GM12878 (cell line): ENCODE measurements at places on chromosomes 6 and 20.

GRCh38 chr20:62445553-62446340 lies 18.4 kb upstream of the RBBP8NL start:
- DNase-seq, result no peak

GRCh38 chr20:51703400-51704287 lies 64.5 kb downstream of the ATP9A start:
- no peak for DNase-seq

DNA sequence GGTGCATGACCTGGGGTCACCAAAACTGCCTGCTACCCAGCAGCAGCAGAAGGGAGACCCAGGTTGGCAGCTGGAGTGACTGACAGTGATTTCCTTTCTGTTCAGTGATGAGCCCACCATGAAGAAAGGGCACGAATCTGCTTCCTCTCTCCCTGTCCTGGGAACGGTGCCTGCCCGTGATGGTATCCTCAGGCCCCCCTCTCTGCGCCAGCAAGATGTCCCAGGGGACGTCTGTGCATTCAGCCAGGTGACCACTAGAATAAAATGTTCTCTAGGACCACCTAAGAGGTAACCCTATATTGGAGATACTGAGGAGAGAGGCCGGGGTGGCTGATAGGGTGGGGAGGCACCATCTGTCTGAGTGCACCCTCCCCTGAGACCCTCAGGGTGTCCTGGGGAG lies 294.7 kb downstream of the QKI start:
- no peak for DNase-seq

DNA sequence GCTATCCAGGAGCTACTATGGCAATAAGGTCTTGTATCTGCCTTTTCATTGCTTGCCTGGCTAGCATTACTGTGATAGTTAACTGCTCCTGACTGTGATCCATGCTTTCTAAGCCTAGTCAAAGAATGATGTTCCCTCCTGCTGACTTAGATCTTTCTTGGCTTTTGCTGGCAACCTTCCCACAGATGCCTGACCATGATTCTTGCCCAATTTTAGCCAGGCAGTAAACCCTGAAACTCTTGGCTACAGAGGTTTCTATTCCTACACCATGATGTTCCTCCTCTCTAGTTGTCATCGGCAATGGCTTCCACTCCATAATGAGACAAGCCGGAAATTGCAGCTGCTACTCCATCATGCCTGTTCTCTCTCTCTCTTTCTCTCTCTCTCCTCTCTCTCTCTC lies 238.1 kb downstream of the HAO1 start:
- no peak for DNase-seq

GRCh38 chr6:5143634-5144311 lies 58.6 kb downstream of the PPP1R3G start:
- DNase-seq, result peak; percentile 27

GRCh38 chr6:35195120-35195780 lies 18.5 kb upstream of the SCUBE3 start:
- no peak for DNase-seq

- DNase-seq, result no peak
Observed at GRCh38 chr6:65505736-65506135, 201.3 kb downstream of the EYS start.

DNA sequence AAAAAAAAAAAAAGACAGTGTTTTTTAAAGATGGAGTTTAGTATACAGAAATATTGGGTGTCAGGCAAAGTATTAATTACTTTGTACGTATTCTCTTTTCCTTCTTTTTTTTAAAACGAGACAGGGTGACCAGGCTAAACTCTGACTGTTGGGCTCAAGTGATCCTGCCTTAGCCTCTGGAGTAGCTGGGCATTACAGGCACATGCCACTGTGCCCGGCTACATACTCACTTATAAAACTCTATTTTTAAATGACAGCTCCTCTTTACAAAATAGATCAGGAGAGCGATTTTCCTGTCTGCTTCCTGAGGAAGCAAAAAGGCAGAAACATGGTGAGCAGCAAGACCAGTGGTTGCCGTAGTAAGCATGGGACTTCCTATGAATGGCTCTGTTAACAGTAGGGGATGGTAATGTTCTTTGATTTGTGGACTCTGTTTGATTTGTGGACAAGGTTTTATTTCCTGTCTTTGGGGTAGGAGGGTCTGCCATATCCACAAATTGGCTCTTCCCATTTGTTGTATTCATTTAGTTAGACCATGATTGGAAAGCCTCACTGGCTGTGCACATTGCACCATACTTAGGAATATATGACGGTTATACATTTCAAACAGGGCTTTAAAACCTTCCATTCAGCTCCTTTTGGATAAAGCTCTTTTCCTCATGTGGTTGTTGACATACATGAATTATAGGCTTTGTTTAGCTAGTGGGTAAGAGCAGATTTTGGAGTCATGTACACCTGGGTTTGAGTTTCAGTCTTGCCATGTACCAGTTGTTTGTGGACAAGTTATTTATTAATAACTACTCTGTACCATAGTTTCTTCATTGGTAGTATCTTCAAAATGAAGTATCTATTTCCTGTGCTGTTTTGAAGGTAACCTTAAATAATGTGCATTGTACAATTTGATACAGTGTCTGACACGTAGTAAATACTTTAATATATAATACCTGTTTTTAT lies 45.1 kb downstream of the PTPRA start:
- DNase-seq, result no peak

- DNase-seq, result no peak
Observed at GRCh38 chr6:36386495-36387439, 702 bp downstream of the ETV7 start.

DNA sequence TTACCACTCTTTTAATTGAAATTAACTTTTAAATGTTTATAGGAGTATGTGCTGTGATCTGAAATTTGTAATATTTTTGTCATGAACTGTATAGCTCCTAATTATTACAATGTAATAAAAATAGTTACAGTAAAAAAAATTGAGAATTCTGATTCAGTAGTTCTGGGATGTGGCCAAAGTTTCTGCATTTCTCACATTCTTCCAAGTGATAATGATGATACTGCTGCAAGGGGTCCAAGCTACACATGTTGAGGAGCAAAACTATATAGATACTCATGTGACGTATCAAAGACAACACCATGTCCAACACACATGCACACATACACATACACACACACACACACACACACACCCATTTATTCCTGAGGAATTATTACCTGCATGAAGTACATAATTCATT lies 71.0 kb upstream of the FAM83B start:
- no peak for DNase-seq

- no peak for DNase-seq
Observed at GRCh38 chr6:136439514-136440190, 110.6 kb downstream of the MAP7 start.

DNA sequence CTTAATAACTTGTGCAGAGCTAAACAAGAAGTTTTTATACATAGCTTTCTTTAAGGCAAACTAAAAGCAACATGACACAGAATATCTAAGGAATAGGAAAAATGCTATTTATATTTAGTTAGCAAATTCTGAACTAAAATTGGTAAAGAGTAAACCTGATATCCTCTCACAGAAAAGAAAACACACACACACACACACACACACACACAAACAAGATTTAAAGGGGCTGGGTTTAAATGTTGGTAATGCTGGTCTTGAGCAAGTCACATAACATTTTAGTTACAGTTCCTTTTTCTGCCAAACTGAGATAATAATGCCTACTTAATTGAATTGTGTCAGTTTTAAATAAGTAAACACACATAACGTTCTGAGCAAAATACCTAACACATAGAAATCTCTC lies 1.6 kb downstream of the TRDN start:
- DNase-seq, result no peak

DNA sequence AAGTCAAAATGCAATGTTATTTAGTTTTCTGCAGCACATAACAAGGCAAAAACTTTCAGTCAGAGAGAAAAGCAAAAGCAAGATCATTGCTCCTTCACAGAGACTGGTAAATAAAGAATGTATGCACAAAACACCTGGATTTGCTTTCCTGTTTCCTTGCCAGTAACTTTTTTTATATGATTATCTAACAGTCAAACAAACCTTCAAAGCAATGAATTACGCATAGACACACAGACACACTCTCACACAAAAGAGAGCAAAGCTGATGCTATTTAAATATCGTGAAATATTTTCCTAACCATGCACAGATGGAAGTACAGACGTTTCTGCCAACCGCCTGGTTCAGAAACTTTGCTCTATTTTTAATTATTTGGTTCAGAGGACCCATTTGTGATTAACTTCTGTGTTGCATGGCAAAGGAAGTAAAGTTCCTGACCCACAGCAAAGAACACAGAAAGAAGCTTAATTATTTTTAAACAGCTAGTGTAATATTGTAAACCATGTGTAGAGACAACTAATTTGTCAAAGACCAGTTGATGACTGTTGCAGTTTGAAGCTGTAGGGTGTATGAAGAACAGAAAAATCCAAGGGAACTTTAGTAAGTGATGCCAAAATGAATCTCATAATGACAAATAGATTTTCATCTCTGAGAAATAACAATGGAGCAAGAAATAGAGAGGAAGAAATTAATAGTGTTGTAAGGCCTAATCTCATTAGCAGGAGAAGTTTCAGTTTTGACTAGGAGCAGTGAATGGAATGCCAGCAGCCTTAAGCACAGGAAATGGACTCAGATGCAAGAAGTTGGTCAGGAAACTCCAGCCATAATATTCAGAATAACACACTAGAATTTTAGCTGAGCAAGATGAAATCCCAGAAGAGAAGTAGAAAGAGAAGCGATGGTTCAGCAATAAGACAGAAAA lies 24.1 kb downstream of the ATXN1 start:
- no peak for DNase-seq

- DNase-seq, result no peak
Observed at GRCh38 chr6:107627969-107628368, 138.1 kb downstream of the SOBP start.

DNA sequence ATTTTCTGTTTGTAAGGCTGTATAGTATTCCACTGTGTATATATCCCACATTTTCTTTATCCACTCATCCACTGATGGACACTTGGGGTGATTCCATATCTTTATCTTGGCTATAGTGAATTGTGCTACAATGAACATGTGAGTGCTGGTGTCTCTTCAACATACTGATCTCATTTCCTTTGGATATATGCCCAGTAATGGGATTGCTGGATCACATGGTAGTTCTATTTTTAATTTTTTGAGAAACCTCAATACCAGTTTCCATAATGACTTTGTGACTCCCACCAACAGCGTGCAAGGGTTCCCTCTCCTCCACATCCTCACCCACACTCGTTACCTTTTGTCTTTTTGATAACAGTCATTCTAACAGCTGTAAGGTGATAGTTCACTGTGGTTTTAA lies 166.0 kb downstream of the ARHGAP18 start:
- no peak for DNase-seq
